ENCODE measurements at places on chromosomes 2 and 18. TPM values are rescaled to one million over a fixed set of nuclear protein-coding genes. Genes with fewer than 3 reads are reported as not detected.

ATP8B1 gene
- polyA plus RNA-seq: 0.24 TPM

GRCh38 chr2:202339071-202339870 lies 36.9 kb upstream of the BMPR2 start:
- no peak overlapping the region for H3K27ac ChIP-seq
- DNase-seq: no peak
- H3K36me3 ChIP-seq: no peaks in the 10 kb centered on the region
- no peaks in the 10 kb centered on the region for H3K4me1 ChIP-seq
- H3K4me3 ChIP-seq: no peak overlapping the region

C2orf74 gene
- 38.1 TPM for polyA plus RNA-seq

MC5R gene
- polyA plus RNA-seq: not detected

CETN1 gene
- not detected for polyA plus RNA-seq

GPC1 gene
- 0.14 TPM for polyA plus RNA-seq

HAAO gene
- not detected for polyA plus RNA-seq

DNA sequence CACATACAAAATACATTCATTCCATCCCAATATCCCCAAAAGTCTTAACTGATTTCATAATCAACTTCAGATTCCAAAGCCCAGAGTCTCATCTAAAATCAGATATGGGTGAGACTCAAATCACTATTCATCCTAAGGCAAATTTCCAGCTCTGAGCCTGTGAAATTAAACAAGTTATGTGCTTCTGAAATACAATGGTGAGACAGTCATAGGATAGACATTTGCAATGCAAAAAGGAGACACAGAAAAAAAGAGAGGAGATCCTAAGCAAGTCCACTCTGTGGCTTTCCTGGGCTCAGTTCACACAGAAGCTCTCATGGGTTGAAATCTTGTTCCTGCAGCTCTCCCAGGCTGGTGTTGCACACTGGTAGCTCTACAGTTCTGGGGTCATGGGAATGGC lies 18.3 kb downstream of the ZNF892 start:
- H3K4me1 ChIP-seq: no peaks in the 10 kb centered on the region
- H3K4me3 ChIP-seq: no peak overlapping the region
- no peak overlapping the region for H3K27ac ChIP-seq
- no peaks in the 10 kb centered on the region for H3K27me3 ChIP-seq
- H3K36me3 ChIP-seq: no peaks in the 10 kb centered on the region

EVA1A gene
- polyA plus RNA-seq: not detected

- H3K27me3 ChIP-seq: no peaks in the 10 kb centered on the region
- DNase-seq: peak; percentile 75
- H3K36me3 ChIP-seq: no peaks in the 10 kb centered on the region
- peak overlapping the region; percentile 70 for H3K4me3 ChIP-seq
- H3K27ac ChIP-seq: peak overlapping the region; percentile 91
Observed at GRCh38 chr2:47905386-47906156, 727 bp downstream of the FBXO11 start.

DNA sequence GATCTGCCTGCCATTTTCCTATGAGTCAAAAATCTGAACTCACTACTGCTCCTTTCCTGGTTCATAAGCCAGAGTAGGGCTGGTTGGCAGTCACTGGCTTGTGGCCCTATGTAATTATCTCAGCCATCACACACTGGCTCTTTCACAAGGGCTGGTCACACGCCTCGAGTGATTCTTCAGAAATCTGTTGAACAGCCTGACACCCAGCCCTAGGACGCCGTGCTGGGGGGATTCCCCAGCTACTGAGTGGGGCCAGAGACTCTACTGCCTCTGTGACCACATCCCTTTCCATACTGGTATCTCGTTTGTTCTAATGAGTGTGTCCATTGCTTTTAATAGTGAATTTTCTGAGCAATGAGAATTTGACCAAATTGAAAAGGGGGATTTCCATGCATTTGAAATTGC lies 45.8 kb upstream of the RBM44 start:
- no peaks in the 10 kb centered on the region for H3K27me3 ChIP-seq
- peaks cover 5% of the 10 kb centered on the region for H3K4me1 ChIP-seq
- no peak overlapping the region for H3K27ac ChIP-seq
- H3K4me3 ChIP-seq: no peak overlapping the region
- DNase-seq: no peak

- no peaks in the 10 kb centered on the region for H3K4me1 ChIP-seq
- H3K36me3 ChIP-seq: no peaks in the 10 kb centered on the region
- no peaks in the 10 kb centered on the region for H3K27me3 ChIP-seq
- no peak overlapping the region for H3K4me3 ChIP-seq
Observed at GRCh38 chr18:41324020-41324791, 630.8 kb upstream of the PIK3C3 start.

DNA sequence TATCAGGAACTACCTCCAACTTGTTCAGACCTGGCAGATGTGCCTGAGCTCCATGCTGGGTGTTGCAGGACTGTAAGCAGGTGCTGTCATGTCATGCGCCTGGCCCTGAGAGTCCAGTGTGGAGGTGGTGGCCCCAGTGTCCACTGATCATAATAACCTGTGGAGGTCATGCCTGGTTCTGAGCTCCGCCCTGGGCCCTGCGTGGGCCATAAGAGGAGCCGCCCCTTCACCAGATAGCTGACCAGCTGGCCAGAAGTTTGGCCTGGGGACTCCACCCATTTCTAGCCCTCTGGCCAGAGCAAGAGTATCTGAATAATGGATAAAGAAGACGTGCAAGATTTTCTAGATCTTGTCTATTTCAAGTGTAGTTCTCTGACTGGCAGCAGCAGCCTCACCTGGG lies 72.4 kb downstream of the CTIF start:
- H3K36me3 ChIP-seq: no peaks in the 10 kb centered on the region
- no peak overlapping the region for H3K27ac ChIP-seq
- H3K4me3 ChIP-seq: no peak overlapping the region
- no peak for DNase-seq
- H3K27me3 ChIP-seq: no peaks in the 10 kb centered on the region

- H3K4me1 ChIP-seq: peaks cover 41% of the 10 kb centered on the region
- H3K27me3 ChIP-seq: no peaks in the 10 kb centered on the region
- DNase-seq: no peak
- H3K36me3 ChIP-seq: no peaks in the 10 kb centered on the region
Observed at GRCh38 chr2:98744595-98744994, 13.7 kb upstream of the MGAT4A start.

ANKRD44 gene
- 51.5 TPM for polyA plus RNA-seq

- H3K4me1 ChIP-seq: peaks cover 58% of the 10 kb centered on the region
- no peak overlapping the region for H3K4me3 ChIP-seq
- no peaks in the 10 kb centered on the region for H3K27me3 ChIP-seq
- no peak for DNase-seq
Observed at GRCh38 chr2:147846412-147847081, 1.7 kb downstream of the ACVR2A start.

DNA sequence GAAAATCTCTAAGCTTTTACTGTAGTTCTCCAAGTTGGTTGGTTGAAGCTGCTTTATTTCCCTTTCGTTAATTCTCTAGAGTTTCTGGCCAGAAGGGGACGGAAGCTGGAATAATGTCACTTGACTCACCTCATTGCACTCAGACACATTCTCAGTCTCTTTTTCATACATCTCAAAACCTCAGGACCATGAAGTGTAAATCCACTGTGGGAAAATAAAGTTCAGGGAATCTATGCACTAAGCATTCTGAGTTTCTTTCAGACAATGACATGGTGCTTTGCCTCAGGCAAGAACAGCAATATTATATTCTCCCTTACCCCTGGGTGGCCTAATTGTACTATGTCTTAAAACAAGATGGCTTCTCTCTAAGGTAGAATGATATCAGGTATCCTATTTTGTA lies 167.8 kb downstream of the PRPF40A start:
- no peak for DNase-seq
- no peak overlapping the region for H3K27ac ChIP-seq
- H3K36me3 ChIP-seq: no peaks in the 10 kb centered on the region
- no peaks in the 10 kb centered on the region for H3K27me3 ChIP-seq
- H3K4me3 ChIP-seq: no peak overlapping the region

- DNase-seq: no peak
- H3K27ac ChIP-seq: no peak overlapping the region
- no peaks in the 10 kb centered on the region for H3K36me3 ChIP-seq
- H3K4me3 ChIP-seq: no peak overlapping the region
- no peaks in the 10 kb centered on the region for H3K4me1 ChIP-seq
- H3K27me3 ChIP-seq: no peaks in the 10 kb centered on the region
Observed at GRCh38 chr18:59744271-59744721, 47.1 kb upstream of the CCBE1 start.

GRCh38 chr2:199279146-199279545 lies 178.6 kb downstream of the SATB2 start:
- H3K27ac ChIP-seq: no peak overlapping the region
- no peaks in the 10 kb centered on the region for H3K27me3 ChIP-seq
- no peak for DNase-seq
- no peak overlapping the region for H3K4me3 ChIP-seq

DNA sequence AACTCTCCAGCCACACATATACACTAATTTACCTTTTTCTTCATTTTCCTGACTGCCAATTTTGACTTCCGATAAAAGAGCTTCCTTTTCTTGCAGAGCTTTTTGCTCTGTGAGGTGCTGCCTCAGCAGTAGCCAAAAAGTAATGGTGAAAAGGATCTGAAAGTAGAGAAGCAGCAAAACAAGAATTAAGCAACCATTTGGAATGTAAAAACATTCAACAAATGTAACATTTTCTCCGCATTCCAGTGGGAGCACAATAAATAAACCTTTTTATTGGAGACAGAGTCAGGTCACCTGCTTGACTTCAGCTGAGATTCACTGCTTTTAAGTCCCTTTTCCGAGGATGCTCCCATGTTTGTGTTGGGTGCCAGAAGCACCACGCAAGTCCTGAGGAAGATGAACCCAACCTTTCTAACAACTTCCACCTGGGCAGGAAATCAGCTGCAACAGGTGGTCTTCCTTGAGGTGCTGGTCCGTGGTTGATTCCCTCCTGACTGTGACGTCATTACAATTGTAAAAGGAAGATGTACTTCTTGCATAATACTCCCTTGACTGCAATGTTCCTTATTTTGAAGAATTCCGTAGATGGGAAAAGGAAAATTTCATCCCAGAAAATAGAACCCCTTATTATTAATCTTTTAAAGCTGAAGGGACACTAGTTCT lies 265.5 kb downstream of the NAPG start:
- no peaks in the 10 kb centered on the region for H3K4me1 ChIP-seq
- H3K36me3 ChIP-seq: no peaks in the 10 kb centered on the region
- no peak overlapping the region for H3K27ac ChIP-seq
- no peak for DNase-seq
- H3K4me3 ChIP-seq: no peak overlapping the region
- no peaks in the 10 kb centered on the region for H3K27me3 ChIP-seq

FBXO15 gene
- 2.0 TPM for polyA plus RNA-seq

STAT1 gene
- polyA plus RNA-seq: 230 TPM

DNA sequence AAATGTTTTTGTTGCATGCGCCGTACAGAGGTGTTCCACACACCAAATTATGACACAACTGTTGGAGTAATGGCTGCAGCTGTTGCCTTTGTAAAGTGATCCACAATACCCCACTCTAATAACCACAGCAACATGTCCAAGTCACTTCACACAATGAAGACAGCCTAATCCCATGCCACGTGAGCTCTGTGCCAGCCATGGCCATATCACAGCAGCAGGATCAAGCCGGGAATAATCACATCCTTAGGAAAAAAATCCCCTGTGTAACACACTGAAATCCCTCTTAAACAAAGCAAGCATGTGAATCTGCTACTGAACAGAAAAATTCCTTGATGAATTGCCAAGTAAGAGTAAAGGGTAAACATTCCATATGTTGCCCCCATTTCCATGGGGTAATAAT lies 179.5 kb upstream of the PARD3B start:
- H3K4me3 ChIP-seq: no peak overlapping the region
- no peaks in the 10 kb centered on the region for H3K27me3 ChIP-seq
- no peak for DNase-seq
- no peak overlapping the region for H3K27ac ChIP-seq
- H3K4me1 ChIP-seq: no peaks in the 10 kb centered on the region

DNA sequence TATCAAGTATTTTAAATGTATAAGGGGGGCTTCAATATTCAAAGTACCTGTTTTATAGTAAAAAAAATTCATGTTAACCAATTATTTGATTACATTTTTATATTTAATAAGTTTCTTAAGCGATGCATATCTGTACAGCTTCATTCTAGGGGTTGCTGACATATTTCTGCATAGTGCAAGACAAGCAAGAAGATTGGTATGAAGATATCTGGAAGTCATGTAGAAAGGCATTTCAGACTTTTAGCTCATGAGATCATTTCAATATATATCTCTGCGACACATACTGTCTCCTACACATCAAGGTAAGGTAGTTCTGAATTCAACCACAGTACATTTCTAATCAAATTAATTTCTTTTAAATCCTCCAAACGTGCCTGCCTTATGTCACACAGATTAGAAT lies 73.1 kb downstream of the MEMO1 start:
- peaks cover 3% of the 10 kb centered on the region for H3K36me3 ChIP-seq
- no peak for DNase-seq
- peaks cover 22% of the 10 kb centered on the region for H3K4me1 ChIP-seq

EFR3B gene
- not detected for polyA plus RNA-seq

DNA sequence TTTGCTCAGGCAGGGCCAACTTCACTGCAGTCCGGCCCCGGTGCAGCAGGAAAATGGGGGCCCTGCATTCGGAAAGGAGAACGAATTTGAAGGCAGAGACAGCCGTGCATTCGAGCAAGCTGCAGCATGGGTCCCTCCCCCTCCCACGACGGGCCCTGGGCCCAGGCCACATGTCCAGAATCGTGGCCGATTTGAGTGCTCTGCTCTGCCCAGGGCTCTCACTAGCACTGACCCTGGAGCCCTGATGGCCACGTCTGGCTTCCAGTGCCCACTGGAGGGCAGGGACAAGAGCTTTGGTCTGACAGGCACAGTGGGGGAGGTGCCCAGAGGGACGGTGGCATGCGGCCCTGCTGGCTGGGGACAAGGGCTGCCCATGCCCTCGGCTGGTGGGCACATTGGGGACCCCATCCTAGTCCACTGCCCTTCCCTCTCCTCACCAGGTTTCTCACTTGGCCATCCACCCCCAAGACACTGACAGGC lies 14.4 kb upstream of the KLHL30 start:
- H3K4me1 ChIP-seq: no peaks in the 10 kb centered on the region
- H3K27ac ChIP-seq: no peak overlapping the region
- H3K36me3 ChIP-seq: no peaks in the 10 kb centered on the region
- no peak overlapping the region for H3K4me3 ChIP-seq

DNA sequence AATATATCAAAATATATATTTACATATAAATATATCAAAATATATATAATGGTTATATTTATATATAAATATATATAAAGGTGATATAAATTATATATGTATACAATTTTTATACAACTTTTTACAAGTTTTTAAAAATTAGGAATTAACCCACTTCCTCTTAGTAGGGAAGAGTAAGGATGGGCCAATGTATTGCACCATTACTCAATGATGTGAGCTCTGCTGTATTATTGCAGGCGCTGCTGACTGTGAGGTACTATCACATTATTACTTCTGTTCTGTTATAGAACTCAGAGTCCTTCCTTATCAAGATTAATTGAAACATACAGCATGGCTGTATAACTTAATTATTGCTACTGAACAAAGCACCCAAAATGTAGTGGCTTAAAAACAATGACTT lies 46.0 kb downstream of the CCDC195 start:
- H3K27ac ChIP-seq: no peak overlapping the region
- DNase-seq: no peak
- no peaks in the 10 kb centered on the region for H3K4me1 ChIP-seq
- no peaks in the 10 kb centered on the region for H3K36me3 ChIP-seq
